ENCODE measurements at places on chromosomes 16 and 17. TPM values are rescaled to one million over a fixed set of nuclear protein-coding genes. Genes with fewer than 3 reads are reported as not detected.

MYO15A gene
- total RNA-seq: 0.40 TPM

DNA sequence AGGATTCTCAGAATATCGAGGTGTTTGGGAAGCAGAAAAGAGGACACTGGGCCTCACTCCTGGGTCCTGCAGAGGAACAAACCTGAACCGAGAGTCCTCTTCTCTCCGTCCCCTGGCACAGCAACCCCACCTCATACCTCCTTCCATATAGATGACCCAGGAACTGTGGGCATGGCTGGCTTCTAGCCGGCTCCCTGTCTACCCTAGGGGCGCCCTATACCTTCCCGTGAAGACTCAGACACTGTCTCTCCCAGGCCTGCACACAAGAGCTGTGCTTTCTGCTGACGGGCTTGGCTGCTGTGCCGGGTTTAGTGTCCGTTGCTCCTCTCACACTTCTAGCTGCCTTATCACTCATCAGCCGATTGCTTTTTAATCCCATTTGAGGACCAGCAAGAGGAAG, 46.5 kb upstream of the CRISPLD2 start:
- no peak for DNase-seq

GRCh38 chr17:76702076-76702475, 8.7 kb downstream of the MXRA7 start:
- no peak for DNase-seq

DNA sequence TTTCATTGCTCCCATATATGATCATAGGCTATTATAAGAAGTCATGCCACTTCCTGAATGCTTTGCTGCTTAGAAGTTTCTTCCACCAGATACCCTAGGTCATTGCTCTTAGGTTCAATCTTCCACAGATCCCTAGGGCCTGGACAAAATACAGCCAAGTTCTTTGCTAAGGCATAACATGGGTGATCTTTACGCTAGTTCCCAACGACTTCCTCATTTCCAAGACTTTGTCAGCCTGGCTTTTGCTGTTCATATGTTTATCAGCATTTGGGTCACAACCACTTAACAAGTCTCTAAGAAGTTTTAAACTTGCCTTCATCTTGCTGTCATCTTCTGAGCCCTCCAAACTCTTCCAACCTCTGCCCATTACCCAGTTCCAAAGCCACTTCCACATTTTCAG, 20.1 kb upstream of the DLX3 start:
- DNase-seq: no peak

- DNase-seq: peak; percentile 86
Observed at GRCh38 chr16:11407047-11407982, 62.1 kb downstream of the RMI2 start.

- DNase-seq: no peak
Observed at GRCh38 chr16:25785361-25785760, 93.6 kb downstream of the HS3ST4 start.

DNA sequence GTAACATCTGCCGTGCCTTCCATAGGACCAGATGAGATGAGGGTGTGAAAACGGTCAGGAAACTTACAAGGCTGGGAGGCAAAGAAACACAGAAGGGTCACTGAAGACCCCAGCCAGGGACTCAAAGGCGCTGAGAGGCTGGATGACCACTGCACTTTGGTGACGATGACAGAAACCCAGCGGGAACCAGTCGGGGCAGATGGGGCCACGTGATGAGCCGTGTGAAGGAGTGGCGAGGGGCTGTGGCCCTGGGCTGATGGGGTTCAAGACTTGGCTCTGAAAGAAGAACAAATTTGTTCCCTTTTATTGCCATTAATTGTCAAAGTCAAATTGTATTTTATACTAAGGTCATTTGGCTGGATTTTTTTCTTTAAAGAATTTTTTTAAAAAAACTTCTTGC, 28.6 kb upstream of the ATP2C2 start:
- no peak for DNase-seq

GRCh38 chr16:19860166-19861041, 24.2 kb downstream of the GPRC5B start:
- no peak for DNase-seq

MEFV gene
- 0.07 TPM for total RNA-seq

GRCh38 chr16:30820952-30821421, 34.0 kb upstream of the ZNF629 start:
- DNase-seq: no peak

DNA sequence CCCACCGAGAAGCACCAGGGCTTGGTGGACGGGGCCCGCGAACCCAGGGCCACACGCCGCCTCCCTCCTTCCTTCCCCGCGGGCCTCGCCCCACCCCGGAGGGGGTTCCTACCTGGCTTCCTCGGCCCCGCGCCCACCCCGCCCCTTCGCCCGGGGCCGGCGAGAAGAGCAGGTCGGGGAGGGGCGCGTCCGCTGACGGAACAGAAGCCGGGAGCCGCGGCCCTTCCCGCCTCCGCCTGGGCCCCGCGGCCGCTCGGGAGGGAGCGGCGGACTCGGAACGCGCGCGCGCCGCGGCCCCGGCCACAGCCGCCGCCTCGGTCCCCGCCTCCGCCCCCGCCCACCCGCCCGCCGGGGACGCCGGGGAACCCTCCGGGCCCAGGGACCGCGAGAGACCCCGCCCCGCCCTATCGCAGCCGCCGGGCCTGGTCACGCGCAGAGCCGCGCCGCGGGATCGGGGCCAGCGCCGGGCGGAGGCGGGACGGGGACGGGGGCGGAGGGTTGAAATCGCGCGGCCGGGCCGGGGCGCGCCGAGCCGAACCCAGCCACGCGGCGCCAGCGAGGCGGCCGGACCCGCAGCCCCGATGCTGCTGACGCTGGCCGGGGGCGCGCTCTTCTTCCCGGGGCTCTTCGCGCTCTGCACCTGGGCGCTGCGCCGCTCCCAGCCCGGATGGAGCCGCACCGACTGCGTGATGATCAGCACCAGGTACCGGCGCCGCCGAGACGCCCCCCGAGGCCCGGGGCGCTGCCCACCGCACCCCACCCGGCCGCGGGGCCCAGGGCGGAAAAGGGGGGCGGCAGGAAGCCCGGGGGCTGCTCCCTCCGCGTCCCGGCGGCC, at the start of gene TLCD3A:
TLCD3A (plus strand) TSS at position 530 of the 835 bp plus-strand sequence; CDS start at position 582, 52 bp downstream.
- DNase-seq: peak; percentile 53

LGALS9B gene
- total RNA-seq: not detected

GRCh38 chr17:38725066-38725465, 5.1 kb upstream of the CISD3 start:
- DNase-seq: no peak

GRCh38 chr16:48136547-48137360, 19.0 kb downstream of the ABCC12 start:
- no peak for DNase-seq

DNA sequence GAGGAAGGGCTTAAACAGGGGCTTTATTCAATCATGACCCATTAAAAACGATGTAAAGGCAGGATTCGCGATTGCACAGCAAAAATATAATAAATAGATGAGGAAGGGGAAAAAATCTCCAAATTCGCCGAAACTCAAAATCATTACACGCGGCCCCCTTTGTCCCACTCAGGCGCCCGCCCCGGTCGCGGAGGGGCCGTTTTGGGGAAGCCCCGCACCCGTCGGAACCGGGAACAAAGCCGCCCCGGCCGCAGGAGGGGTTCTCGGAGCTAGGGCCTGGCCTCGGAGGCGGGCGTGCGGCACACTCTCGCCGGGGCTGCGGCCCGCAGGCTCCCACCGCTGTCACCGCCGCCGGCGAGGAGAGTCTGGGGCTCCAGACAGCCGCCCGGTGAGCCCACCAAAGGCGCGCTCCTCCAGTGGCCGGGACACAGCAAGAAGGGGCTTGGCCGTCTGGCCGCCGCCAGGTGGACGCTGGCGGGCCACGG, 521 bp downstream of the C16orf87 start:
- DNase-seq: peak; percentile 29

GRCh38 chr17:61325382-61326073, 74.1 kb upstream of the TBX2 start:
- DNase-seq: no peak

LDHD gene
- 0.33 TPM for total RNA-seq

GRCh38 chr17:2054512-2055291, at the start of gene HIC1:
TSS of gene HIC1 (plus strand) at chr17:2055103. CDS start at chr17:2056691, 1,588 bp downstream.
- peak; percentile 79 for DNase-seq

ARHGAP44 gene
- total RNA-seq: not detected

- no peak for DNase-seq
Observed at GRCh38 chr17:12296209-12296625, 275.5 kb downstream of the MAP2K4 start.

TBC1D3H gene
- total RNA-seq: not detected
